Left renal pelvis (tissue), 4 donors: ENCODE measurements at places on chromosomes 6 and 20. TPM values are rescaled to one million over a fixed set of nuclear protein-coding genes. Genes with fewer than 3 reads are reported as not detected.
A peak's percentile ranks its signal among the peaks of the same experiment; 100 is the strongest.

- DNase-seq, result no peak
These were observed 409.6 kb downstream of the GRIK2 start for GRCh38 chr6:101803136-101803535.

DNA sequence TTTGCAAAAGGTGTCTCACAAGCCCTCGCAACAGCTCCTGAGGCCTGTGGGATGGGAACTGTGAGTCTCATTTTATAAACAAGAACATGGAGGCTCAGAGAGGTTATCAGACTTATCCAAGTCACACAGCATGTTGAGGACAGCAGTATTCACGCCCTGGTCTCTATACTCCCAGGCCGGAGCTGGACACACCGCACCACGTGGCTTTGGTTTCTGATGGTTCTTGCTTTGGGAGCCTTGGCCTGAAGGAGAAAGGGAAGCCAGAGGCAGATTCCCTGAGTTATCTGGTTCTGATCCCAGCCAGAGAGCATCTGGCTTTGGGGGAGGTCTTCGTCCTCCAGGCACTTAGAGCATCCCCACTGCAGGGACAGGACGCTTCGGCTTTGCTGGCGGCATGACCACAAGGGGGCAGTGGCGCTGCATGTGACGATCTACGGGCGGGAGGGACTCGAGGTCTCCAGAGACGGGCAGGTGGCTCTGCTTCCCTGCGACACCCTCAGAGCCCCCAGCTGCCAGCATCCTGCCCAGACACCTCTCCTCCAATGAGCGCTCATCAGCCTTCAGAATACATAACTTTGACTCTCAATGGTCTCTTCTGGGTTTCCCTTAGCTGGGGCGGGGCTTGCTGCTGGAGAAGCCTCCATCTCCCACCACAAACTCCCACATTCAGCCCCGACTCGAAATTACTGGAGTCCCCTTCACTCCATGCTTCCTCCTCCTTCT, 51.4 kb upstream of the SAYSD1 start:
- DNase-seq, result peak; percentile 36

GRCh38 chr6:34511214-34511914, 44.8 kb downstream of the SPDEF start:
- no peak for DNase-seq

DNA sequence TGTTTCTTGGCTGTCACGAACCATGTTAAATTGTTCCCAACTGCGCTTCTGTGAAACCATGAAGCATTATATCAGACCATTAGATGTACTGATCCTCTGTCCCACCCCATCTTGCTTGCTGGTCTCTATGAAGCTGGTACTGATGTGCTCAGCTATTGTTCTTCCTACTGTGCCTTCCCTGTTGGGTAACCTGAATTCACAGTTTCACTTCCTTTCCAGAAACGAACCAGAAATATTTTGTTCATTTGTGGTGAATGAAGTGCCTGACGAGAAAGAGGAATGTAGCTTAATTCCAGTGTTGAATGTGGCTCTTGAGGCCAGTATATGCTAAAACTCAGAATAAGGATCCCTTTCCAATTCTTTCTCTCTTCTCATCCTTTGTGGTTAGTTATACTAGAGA, 58.1 kb upstream of the SNAP91 start:
- DNase-seq, result no peak

GRCh38 chr20:37223053-37223452, 38.6 kb downstream of the GHRH start:
- no peak for DNase-seq

DNA sequence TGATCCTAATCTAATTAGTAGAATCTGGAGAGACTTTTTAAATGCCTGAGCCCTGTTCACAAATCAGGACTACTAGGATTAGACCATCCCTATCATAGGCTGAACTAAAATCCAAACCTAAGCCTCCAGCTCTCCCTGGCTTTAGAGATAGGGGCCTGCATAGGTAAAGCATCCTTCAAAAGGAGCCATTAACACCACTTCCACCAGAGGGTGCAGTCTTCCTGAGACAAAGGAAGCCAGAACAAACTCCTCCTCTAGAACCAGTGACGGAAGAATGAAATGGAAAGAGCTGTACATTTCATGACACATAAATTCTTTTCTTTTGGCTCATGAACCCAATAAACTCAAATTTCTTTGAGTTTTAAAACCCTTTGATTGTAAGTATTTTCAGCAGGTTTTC, 291.2 kb upstream of the ADGRB3 start:
- no peak for DNase-seq

- DNase-seq, result no peak
These were observed 97.5 kb downstream of the PSMG4 start for GRCh38 chr6:3356056-3356823.

GRCh38 chr6:139027620-139028182, 844 bp upstream of the ABRACL start:
- DNase-seq, result no peak

GRCh38 chr6:143394389-143394788, 56.1 kb downstream of the ADAT2 start:
- no peak for DNase-seq

Gene WFDC12
- polyA plus RNA-seq, result not detected

Gene FOXA2
- not detected for polyA plus RNA-seq

Gene MUCL3
- polyA plus RNA-seq, result 0.03 TPM

Gene CST7
- polyA plus RNA-seq, result 0.19 TPM

Gene POM121L2
- not detected for polyA plus RNA-seq
